Large intestine (tissue), 12 donors: ENCODE measurements at places on chromosomes 11 and 22. TPM values are rescaled to one million over a fixed set of nuclear protein-coding genes. Genes with fewer than 3 reads are reported as not detected.
A peak's percentile ranks its signal among the peaks of the same experiment; 100 is the strongest.

ABCG4 gene
- polyA plus RNA-seq, result 1.2 TPM

DNA sequence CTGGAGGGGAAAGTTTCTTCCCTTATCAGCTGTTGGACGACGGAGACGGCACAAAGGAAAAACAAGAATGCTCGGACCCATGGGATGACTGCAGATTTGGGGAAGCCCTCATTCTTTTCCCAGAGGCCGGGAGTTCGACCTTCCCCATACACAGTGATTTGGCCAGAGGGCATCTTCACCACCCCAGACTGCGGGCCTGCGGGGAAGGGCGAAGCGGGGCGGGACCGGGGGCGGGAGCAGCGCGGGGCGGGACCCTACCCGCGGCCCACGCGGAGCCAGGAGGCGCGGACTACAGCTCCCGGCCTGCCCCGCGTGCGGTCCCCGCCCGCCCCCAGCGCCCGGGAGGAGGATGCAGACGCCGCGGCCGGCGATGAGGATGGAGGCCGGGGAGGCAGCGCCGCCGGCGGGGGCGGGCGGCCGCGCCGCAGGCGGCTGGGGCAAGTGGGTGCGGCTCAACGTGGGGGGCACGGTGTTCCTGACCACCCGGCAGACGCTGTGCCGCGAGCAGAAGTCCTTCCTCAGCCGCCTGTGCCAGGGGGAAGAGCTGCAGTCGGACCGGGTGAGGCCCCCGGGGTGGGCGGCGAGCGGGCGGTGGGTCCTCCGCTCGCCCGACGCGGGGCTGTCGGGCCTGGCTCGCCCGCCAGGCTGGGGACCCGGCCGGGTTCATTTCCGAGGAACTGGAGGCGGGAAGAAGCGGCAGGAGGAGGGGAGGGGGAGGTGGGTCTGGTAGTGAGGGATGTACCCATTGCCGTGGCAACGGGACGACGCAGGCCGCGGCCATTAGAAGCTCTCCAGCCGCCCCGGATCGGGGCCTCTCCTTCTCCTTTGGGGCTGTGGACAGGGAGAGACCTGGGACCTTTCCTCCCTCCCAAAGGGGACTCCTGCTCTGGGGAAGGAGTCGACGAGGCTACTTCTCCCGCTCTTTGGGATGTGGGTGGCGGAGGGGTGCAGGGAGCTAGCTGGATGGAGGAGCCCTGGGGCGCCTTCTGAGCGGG, at the start of gene KCTD17:
KCTD17 (plus strand) TSS at position 352 of the 995 bp plus-strand sequence; CDS start at position 371, 19 bp downstream.
- DNase-seq, result peak; percentile 66

DNA sequence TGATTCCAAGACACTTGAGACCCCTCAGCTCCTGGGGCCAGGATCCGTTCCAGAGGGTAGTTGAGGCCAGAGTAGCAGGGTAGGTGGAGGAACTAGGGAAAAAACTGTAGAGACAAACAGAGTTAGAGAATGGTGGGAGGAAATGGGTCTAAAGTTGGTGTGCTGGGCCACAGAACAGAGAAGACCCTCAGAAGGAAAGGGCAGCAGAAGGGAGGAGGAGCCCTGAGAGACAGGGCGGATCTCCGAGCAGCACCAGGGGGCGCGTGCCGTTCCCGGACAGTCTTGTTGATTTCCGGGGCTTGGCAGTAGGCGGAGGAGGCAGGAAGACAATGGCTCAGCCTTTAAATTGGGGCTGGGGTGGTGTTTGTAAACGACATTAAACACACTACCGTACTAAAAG, 2.4 kb upstream of the CECR2 start:
- DNase-seq, result peak; percentile 24

GRCh38 chr22:20922141-20922751, 5.0 kb downstream of the CRKL start:
- no peak for DNase-seq
